ENCODE measurements at places on chromosomes 7 and 10.
A peak's percentile ranks its signal among the peaks of the same experiment; 100 is the strongest.

DNA sequence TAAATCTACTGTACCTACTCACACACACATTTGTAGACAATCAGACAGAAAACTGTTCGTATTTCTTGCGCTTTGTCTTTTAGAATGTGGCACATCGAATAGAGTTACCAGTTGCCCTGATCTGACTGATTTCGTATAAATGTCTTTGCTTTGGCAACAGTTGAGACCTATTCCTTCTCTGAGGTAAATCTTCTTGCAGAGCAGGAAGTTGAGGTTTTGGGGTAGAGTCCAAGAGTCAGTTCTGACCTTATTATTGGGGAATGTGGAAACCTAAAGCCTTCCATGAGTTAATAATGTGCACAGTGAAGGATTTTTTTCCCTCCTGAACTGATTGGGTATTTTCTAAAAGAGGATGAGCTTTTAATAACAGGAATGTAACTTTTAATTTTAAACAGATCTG, 135.3 kb downstream of the KIAA1217 start:
- peak; percentile 88 for DNase-seq

DNA sequence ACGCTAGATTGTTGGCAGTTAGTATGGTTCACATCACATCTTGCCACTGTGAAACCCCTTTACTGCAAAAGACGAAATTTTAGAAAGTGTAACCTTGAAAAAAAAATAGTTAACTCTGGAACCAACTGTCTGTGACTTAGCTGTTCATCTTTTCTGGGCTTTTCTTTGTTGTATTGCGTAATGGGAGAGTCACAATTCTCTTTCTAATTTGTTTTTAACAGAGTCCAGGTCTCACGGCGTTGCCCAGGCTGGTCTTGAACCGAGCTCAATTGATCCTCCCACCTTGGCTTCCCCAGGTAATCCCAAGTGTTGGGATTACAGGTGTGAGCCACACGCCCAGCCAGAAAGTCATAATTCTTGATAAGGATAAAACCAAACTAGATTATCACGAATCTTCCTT, 14.5 kb downstream of the UBE3C start:
- DNase-seq: no peak

DNA sequence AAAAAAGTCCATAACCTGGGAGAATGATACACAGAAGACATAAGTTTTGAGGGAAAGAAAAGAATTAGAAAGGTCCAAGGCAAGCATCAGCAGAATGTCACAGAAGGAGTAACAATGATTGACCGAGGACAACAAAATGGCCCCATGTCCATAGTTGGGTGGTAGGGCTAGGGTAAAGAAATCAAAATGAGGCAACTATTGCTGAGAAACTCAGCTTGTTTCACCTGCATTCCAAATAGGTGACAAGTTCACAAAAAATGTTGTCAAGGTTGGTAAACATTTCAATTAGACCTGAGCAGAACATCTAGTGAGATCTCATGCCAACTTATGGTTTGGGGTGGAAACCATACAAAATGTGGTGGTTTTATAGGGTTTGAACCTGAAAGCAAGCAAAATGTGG, 22.8 kb upstream of the DLX6 start:
- no peak for DNase-seq

GRCh38 chr10:21159669-21160068, 262.6 kb upstream of the NEBL start:
- DNase-seq: no peak

DNA sequence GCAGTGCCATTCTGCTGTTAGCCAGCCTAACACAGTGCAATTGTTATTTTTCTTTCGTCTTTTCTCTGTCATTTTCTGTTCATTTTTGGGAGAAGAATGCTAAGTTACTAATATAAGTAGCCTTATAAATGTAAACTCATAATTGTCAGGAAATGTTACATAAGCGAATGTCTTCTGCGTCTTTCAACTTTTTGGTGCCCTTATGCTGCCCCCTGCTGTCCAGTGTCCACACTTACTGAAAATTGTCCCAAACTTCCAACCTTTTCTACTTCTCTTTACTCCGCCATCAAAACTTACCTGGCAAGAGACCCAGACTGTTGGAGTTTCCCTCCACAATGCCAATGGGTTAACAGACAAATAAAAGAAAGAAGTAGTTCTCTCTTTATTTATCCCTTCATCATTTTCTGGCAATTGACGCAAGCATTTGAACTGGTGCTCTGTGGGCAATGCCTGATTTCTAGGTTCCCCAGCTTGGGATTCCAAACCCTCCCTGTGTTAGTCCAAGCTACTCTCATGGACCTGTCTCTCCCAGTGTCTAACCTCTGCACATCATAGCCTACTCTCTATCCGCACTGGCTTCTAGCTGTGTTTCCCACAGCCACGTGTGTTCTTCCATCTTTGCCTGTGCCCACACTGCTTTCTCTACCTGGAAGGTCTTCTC, 21.0 kb upstream of the EPC1 start:
- peak; percentile 25 for DNase-seq

- DNase-seq: no peak
Observed at GRCh38 chr7:151837285-151838042, 39.5 kb downstream of the PRKAG2 start.

DNA sequence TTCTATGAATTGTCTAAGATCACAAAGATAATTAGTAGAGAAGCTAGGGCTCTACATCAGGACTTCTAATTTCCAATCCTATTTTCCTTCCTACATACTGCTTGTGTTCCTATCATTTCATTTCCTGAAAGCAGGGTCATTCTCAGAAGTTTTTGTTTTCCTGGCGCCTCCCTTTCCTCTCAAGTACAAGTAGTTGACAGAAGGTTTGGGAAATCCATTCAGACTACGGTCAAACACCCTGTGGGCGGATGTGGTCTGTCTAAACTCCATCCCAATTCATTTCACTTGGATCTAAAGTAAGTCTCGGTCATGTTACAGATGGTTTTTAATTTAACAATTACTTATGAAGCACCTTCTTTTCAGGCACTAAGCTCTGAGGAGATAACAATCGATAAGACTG, 221.4 kb downstream of the MTERF1 start:
- no peak for DNase-seq

GRCh38 chr7:26083113-26083512, 68.9 kb upstream of the NFE2L3 start:
- no peak for DNase-seq

- peak; percentile 67 for DNase-seq
Observed at GRCh38 chr10:30436191-30436611, 2.2 kb downstream of the MAP3K8 start.

DNA sequence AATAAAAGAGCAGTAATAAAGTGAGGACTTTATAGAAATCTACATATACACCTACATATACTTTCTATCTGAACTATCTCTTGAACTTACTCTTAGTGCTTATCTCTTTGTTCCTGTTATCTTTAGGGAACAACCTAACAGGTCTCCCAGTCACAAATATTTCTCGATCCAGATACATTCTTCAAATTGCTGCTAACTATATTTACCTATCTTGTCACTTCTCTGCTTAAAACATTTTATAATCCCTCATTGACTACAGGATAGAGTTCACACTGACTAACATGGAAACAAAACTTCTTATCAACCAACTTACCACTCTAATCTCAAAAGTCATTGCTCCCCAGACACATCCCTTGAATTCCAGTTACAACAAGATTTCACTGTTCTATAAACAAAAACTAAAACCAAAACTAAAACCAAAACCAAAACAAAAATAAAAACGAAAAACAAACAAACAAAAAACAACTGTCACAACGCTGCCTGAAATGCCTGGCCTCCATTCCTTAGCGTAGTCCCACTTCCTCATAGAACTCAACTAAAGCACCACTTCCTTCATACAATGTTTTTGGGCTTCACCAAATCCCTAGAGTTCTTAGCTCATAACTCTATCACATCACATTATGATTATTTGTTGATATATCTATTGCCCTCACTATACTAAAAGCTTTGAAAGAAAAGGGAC, 134.7 kb downstream of the SEMA3D start:
- no peak for DNase-seq

DNA sequence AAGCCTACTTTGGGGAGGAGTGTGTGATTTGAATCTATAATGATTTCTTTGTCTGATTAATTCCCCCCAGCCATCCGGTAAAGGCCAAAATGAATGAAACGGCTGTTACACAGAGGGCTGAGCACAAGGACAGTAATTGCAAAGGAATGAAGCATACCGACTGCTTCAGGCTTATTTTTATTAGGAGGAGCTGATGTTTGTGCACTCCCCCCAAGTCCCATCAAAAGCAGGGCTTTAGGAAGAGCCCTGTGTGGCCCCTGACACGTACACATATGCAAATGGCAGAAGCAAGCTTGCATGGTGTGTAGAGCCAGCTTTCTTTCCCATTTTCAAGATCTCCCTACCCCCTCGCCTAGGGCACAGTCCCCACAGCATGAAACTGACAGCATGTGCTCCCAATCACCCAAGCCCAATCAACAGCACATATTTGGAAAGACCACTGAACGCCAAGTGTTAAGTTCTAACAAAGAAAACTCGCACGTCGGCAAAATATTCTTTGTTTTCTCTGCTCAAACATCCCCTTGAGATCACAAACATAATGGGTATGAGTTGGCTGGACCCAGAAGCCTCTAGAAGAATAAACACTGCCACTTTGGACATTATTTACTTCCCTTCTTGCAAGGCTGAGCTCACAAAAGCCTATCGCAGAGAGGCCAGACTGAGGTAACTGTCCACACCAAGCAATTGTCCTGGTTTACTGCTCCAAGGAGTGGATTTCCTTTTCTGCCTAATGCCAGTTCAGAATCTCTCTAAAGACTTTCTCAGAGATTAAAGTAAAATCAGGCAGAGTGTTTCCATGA, 143.0 kb downstream of the CUBN start:
- DNase-seq: peak; percentile 95

DNA sequence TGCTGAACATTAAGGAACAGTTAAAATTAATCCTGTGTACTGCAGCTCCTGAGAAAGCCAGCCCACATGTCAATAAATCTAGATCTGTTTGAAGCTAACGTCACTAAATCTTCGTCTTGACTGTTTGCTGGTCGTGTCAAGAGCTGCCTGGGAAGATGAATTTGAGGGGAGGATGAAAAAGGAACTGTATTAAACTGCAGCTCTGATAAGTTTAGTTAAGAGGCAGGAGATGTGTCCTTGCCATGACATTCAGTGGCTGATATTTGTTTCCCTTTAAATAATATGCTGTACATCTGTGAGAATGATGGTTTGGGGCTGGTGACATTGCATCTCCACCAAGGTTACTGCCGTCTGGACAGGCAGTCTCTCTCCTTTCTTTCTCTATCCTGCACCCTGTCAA, 435.3 kb downstream of the LRMDA start:
- DNase-seq: no peak

GRCh38 chr10:86099542-86100334, 266.9 kb downstream of the GRID1 start:
- DNase-seq: no peak

- DNase-seq: no peak
Observed at GRCh38 chr10:130179640-130180039, 43.4 kb downstream of the GLRX3 start.

GRCh38 chr7:123798532-123799188, 46.3 kb upstream of the HYAL4 start:
- DNase-seq: no peak

DNA sequence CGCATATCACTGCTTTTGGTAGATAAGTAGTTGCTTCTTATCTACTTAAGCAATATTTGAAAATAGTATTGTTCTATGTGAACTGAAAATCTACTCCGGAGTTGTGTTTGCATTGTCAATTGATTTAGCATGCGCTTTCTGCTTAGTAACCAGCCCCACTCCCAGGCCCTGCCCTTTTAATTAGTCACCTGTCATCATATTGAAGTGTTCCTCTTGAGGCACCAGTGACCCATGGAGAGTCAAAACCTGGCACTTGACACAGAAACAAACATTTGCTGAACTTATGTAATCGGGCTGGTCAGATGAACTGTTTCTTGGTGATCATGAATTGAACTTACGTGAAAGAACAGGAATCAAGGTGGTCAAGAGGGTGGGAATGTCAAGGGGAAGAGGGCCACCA, 27.8 kb upstream of the CDHR3 start:
- no peak for DNase-seq

All from RCC 7860 (cell line).